SK-MEL-5 (cell line): ENCODE measurements at places on chromosomes 11 and 22.
A peak's percentile ranks its signal among the peaks of the same experiment; 100 is the strongest.

GRCh38 chr22:20316217-20316843 is 3.5 kb downstream of the DGCR6L start:
- DNase-seq = no peak

GRCh38 chr11:60175860-60176275 is 7.0 kb downstream of the MS4A6A start:
- no peak for DNase-seq

GRCh38 chr11:81039916-81040524 is 1599.2 kb upstream of the TENM4 start:
- DNase-seq = no peak

GRCh38 chr11:62544581-62545436 is 1.8 kb downstream of the AHNAK start:
- DNase-seq = no peak

DNA sequence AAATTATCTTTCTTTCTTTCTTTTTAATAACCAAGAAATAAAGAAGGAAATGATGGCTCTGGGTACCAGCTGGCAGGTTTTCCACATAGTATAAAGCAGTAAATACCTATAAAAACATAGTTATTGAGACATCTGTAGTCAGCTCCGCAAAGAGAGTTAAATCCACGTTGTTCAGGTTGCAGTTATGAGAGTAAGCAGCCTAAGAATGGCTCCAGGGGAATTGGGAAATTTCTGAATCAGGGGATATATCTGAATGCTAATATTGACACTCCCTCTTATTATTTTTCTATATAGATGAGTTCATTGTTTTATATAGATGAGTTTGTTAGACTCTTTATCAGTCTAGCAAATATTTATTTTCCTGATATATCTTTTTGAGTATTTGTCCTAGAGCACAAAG is 322.0 kb upstream of the LRRC4C start:
- no peak for DNase-seq

GRCh38 chr11:64582885-64583284 is 8.1 kb upstream of the SLC22A12 start:
- DNase-seq = no peak

- DNase-seq = no peak
These were observed 1.7 kb upstream of the USP28 start for GRCh38 chr11:113876798-113877669.

- no peak for DNase-seq
These were observed 79.7 kb upstream of the HORMAD2 start for GRCh38 chr22:30000566-30000965.

DNA sequence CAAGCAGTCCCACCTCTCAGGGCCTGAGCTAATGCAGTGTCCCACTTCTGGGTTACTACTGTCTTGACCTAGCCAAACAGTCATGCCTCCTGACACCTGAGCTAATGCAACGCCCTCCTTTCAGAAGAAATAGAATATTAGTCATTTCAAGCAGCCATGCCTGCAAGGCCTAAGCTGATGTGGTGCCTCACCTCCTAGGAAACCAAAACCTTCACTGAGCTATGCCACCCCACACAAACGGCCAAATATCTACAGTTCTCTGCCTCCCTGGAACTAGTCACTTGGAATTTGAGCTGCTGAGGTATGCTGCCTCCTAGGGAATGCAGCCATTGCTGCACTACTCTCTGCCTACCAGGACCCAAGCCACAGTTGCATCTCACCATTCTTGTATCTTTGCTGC is 8.3 kb upstream of the MS4A6E start:
- DNase-seq = no peak

GRCh38 chr22:46636221-46637002 is 16.2 kb downstream of the GRAMD4 start:
- no peak for DNase-seq

- no peak for DNase-seq
These were observed 67.3 kb downstream of the PPFIBP2 start for GRCh38 chr11:7581021-7581590.

DNA sequence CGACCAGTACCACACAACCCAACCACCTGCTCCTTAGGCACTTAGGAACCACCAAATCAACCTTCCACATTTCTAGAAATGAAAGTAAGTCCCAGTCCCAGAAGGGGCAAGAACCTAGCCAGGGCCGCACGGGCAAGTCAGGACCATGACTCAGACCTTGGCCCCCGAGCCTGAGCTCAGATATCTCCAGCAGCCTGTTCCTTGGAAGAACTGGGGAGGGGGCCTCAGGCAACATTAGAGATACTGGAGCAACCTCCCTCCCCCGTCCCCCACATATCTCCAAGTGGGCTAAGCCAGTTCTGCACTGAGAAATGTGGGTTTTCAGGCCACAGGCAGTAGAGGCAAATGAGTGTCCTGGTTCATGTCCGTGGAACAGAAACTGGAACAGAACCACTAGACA is 7.7 kb downstream of the ARAP1 start:
- no peak for DNase-seq

GRCh38 chr11:67372993-67373647 is at the start of gene CLCF1:
Gene CLCF1, minus strand, starts transcription at chr11:67373598. Its CDS starts 59 bp downstream, at chr11:67373539.
- DNase-seq = peak; percentile 19

GRCh38 chr11:95276139-95276538 is 45.1 kb upstream of the SESN3 start:
- no peak for DNase-seq

DNA sequence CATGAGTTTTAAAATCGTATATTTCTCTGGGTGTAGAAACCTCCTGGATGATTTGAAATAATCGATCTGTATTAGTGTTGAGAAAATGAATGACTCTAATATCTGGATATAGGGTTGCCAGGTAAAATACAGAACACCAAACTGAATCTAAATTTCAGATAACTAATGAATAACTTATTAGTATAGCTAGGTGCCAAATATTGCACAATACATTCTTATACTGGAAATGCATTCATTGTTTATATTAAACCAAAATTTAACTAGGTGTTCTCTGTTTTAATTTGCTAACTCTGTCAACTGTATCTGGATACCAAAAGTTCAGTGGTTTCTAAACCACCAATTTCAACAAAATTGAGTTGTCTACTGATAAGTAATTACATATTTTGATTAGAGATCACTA is 2.5 kb upstream of the BIRC3 start:
- no peak for DNase-seq

- DNase-seq = no peak
These were observed 10.8 kb upstream of the COMT start for GRCh38 chr22:19930551-19931486.

DNA sequence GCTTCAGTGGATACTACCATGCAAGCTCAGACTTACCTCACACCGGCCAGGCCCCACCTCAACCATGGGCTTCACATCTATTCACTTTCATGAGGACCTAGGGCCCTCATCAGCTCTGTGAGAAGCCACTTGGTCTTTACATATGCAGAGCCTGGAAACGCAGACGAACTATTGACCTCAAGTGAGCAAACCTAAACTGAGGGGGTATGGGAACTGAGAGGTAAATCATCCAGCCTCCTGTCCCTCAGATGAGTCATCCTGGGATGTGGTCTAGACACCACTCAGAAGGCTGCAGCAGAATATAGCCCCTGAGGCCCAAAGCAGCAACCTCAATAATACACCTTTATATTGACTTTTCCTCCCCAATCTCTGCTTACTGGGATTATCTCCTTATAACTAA is 578.0 kb downstream of the INSC start:
- DNase-seq = no peak

DNA sequence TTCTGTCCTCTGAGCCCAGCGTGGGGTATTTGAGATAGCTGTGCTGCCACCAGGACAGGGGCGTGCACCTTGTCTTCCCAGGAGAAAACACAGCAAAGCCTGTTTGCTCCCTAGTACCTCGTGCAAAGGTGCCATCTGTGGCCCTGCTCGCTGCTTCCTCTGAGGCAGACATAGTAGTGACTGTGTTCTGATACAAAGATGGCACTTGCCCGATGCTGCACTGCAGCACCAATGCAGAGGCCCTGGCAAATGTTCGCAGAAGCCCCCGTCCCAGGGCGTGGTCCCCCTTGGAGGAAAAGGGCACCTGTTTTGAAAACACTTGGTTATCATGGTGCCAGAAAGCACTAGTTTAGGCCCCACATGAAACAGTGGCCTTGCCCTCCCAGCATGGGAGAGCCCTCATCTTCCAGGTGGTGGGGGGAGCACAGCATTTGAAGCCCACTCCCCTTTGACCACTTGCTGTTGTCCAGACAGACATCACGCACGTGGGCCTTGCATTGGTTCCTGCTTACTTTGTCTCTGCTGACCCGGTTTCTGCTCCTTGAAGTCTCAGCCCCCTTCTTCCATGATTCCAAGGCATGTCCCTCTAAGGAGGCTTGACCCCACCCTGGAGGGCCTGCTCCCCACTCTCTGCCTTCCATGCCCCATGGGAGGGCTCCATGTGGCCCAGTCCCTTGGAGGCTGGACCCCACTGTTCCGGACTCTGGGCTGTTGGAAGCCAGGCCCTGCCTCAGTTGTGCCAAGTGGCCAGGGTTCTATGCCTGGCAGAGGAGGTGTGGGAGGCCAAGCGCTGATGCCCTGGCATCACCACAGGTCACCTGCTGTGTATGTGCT is 109.4 kb downstream of the KCNQ1OT1 start:
- DNase-seq = no peak

GRCh38 chr11:134275534-134276395 is at the start of gene GLB1L3:
Gene GLB1L3, plus strand, starts transcription at chr11:134276379. Its CDS starts 362 bp downstream, at chr11:134276741.
- DNase-seq = no peak

GRCh38 chr22:20034143-20034542 is 13.2 kb downstream of the TANGO2 start:
- no peak for DNase-seq

GRCh38 chr11:67648140-67648795 is 2.3 kb downstream of the ACY3 start:
- DNase-seq = no peak

GRCh38 chr11:68685656-68686380 is 1.5 kb downstream of the GAL start:
- no peak for DNase-seq

GRCh38 chr11:24375931-24376330 is 120.9 kb upstream of the LUZP2 start:
- DNase-seq = no peak

GRCh38 chr22:26536056-26536761 is 23.9 kb upstream of the TFIP11 start:
- no peak for DNase-seq
